ENCODE measurements at places on chromosomes 1 and 21.

DNA sequence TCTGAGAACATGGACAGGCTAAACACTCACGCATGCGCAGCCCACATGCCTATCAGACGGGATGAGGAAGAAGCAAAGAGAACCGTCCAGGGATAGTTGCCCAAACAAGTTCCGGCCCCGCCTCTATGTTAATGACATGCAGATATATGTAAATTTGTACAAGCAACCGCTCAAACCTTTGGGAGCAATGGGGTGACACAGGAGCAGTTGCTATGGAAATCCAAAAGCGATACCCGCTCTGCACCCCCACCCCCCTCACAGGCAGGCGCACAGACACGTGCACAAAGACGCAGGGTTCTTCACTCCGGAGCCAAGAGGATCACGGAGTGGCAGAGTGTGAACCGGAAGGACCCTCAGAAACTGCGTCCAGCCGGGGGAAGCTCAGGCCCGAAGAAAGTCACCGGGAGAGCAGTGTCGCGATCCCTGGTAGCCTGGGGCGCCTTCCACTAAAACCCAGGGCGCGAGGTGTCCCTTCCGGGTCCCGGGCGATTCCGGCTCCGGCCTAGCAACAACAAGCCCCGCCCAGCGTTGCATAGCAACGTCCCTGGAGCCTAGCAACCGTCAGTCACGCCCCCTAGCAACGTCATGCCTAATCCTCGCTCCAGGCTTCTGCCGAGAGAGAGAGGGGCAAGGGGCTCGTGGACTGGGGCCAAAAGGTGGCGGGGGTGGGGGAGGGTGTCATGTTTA is 24.1 kb upstream of the ADGRB2 start:
- H3K27ac ChIP-seq, result peak overlapping the region; percentile 97
- no peaks in the 10 kb centered on the region for H3K27me3 ChIP-seq
- peak; percentile 93 for DNase-seq

DNA sequence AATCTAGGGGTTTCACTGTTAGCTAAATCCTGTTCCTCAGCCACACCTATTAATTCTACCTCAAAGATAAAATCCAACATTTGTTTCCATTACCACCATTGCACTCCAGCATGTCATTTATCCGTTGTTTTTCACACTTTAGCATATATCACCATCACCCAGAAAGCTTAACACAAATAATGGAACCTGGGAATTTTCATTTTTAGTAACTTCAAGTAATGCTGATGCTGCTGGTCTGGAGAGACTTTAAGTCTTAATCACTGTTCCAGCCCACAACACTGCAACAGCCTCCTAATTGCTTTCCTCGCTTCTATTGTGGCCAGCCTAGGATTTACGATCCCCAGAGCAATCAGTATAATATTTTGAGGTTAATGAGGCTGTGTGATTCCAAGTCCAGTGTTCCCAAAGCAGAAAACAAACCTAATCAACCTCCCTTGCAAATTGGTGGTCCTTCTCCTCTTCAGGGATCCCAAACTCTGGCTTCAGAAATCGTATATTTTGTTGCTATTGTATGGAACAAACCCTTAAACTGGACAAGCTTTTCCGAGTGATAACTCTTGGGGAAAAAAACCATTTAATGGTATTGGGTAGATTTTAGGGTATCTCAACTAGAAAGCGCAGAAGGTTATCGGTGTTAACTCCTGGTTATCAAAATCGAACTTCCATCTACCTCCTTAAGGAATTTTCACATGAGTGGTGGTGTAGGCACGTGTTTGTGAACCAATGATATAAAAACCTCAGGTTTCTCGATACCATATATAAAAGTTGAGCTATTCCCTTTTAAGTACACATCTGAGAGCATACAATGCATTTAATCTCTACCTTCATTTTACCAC is 50.0 kb upstream of the BOLA1 start:
- H3K4me1 ChIP-seq, result peaks cover 37% of the 10 kb centered on the region
- no peak for DNase-seq
- H3K4me3 ChIP-seq, result peak overlapping the region; percentile 91
- H3K36me3 ChIP-seq, result peaks cover 25% of the 10 kb centered on the region

GRCh38 chr21:41731081-41731480 is 35.8 kb downstream of the RIPK4 start:
- peaks cover 48% of the 10 kb centered on the region for H3K27me3 ChIP-seq
- peaks cover 7% of the 10 kb centered on the region for H3K4me1 ChIP-seq
- no peak overlapping the region for H3K4me3 ChIP-seq

GRCh38 chr1:176919386-176920378 is 244.8 kb downstream of the ASTN1 start:
- DNase-seq, result no peak
- no peaks in the 10 kb centered on the region for H3K36me3 ChIP-seq
- no peak overlapping the region for H3K4me3 ChIP-seq
- no peaks in the 10 kb centered on the region for H3K4me1 ChIP-seq

GRCh38 chr1:204149635-204150565 is 1.9 kb downstream of the ETNK2 start:
- no peaks in the 10 kb centered on the region for H3K36me3 ChIP-seq
- peak overlapping the region; percentile 70 for H3K4me3 ChIP-seq
- no peak for DNase-seq

Data from naive thymus-derived CD8-positive, alpha-beta T cell (primary cell).